ENCODE measurements at places on chromosomes 12 and 14. TPM values are rescaled to one million over a fixed set of nuclear protein-coding genes. Genes with fewer than 3 reads are reported as not detected.

DNA sequence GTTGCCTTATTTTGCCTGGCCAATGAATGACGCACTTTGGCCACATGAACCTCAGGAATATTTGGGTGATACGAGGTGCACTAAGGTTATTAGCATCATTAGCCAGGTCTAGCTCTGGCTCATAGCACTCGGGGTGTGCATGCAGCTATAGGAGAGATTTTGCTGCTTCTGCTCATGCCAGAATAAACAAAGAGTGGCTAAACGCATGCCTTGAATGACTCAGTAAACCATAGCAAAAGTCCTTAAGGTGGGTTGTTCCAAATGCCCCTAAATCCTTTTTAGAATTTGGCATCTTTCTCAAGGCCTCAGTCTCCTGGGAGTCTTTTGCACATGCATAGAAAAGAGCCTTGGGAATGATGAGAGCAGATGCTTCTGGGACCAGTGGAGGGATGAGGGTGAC lies 343.7 kb upstream of the FKBP4 start:
- H3K27ac ChIP-seq, result no peak overlapping the region
- DNase-seq, result no peak
- no peaks in the 10 kb centered on the region for H3K4me1 ChIP-seq
- no peak overlapping the region for H3K4me3 ChIP-seq

- no peak overlapping the region for H3K4me3 ChIP-seq
- H3K27me3 ChIP-seq, result no peaks in the 10 kb centered on the region
- H3K36me3 ChIP-seq, result no peaks in the 10 kb centered on the region
- no peak for DNase-seq
Observed at GRCh38 chr12:81261508-81262207, 183.8 kb downstream of the ACSS3 start.

- no peaks in the 10 kb centered on the region for H3K36me3 ChIP-seq
- H3K27me3 ChIP-seq, result no peaks in the 10 kb centered on the region
- H3K4me3 ChIP-seq, result no peak overlapping the region
Observed at GRCh38 chr12:63319936-63320633, 169.1 kb upstream of the AVPR1A start.

DNA sequence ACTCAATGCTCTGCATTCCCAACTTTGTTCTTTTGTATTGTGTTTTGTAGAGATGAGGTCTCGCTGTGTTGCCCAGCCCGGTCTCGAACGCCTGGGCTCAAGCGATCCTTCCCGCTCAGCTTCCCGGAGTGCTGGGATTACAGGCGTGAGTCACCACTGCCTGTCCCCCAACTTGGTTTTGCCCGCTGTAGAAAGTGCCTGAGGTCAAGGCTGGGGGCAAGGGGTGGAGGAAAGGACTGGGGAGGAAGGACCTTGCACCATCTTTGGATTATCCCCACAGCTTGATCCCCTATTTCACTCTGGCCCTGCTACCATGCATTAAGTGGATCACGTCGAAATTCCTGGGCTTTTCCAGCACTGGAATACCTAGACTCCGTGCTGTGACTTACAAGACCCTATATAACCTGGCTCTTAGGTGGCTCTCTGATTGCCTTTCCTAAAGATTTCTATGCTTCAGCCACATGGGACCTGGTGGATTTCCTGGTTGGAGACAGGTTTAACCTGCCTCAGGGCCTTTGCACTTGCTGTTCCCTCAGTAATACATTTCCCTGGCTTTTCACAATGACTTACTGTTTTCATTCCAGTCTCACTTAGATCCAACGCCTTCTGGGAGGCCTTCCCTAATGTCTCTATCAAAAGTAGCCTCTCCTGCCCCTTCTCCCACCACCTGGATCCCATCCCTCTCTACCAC lies 608 bp upstream of the PIANP start:
- H3K4me3 ChIP-seq, result peak overlapping the region; percentile 63
- no peak overlapping the region for H3K27ac ChIP-seq
- peaks cover 52% of the 10 kb centered on the region for H3K27me3 ChIP-seq
- peaks cover 13% of the 10 kb centered on the region for H3K4me1 ChIP-seq
- no peak for DNase-seq

The LGR5 gene
- not detected for total RNA-seq

DNA sequence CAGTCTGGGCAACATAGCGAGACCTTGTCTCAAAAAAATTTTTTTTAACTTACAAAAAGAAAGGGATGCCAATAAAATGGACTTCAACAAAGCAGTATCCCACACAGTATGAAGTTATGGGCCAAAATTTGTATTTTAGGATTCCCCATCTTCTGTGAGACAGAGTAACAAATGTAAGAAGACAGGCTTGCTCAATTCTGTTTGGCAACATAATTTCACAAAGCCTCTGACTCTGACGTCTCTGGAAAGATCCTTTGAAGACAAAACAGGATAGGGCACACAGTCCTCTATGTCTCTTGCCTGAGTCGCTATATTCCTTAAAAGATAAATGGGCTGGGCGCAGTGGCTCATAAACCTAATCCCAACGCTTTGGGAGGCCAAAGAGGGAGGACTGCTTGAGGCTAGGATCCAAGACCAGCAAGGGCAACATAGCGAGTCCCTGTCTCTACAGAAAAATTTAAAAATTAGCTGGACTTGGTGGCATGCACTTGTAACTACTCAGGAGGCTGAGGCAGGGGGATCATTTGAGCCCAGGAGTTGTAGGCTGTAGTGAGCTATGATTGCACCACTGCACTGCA lies 1.1 kb upstream of the HOMEZ start:
- peak overlapping the region; percentile 93 for H3K27ac ChIP-seq
- H3K27me3 ChIP-seq, result no peaks in the 10 kb centered on the region
- peaks cover 25% of the 10 kb centered on the region for H3K4me1 ChIP-seq
- DNase-seq, result no peak
- H3K4me3 ChIP-seq, result peak overlapping the region; percentile 95
- H3K36me3 ChIP-seq, result peaks cover 11% of the 10 kb centered on the region

DNA sequence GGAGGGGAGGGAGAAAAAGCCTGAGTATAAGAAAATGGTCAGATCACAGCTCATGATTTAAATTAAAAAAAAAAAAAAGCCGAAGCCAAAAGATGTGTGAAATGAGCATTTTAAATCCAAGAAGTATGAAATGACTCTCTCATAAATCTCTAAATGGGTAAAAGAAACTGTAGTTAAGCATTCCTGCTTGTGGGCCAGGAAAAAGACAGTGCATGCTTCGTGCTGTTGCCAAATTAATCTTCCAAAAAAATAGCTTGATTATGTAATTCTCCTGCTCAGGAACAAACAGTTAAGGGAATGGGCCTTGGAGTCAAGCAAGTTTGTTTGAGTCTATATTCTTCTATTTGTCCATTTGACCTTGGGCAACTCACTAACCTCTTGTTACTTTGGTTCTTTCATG lies 325.4 kb upstream of the SEL1L start:
- peaks cover 4% of the 10 kb centered on the region for H3K36me3 ChIP-seq
- H3K4me1 ChIP-seq, result no peaks in the 10 kb centered on the region
- no peak overlapping the region for H3K4me3 ChIP-seq
- no peak overlapping the region for H3K27ac ChIP-seq
- no peak for DNase-seq

- peak; percentile 93 for DNase-seq
- H3K4me3 ChIP-seq, result no peak overlapping the region
- H3K27ac ChIP-seq, result no peak overlapping the region
Observed at GRCh38 chr14:106308839-106309389, 782.5 kb downstream of the TMEM121 start.

Measured in activated CD8-positive, alpha-beta T cell treated with anti-CD3 and anti-CD28 coated beads for 36 hours (primary cell).